Bronchial smooth muscle cell (primary cell): ENCODE measurements at places on chromosomes 6 and 20. TPM values are rescaled to one million over a fixed set of nuclear protein-coding genes. Genes with fewer than 3 reads are reported as not detected.

The OSBPL2 gene
- total RNA-seq: 24.3 and 26.3 TPM in 2 replicates

The CARMIL1 gene
- total RNA-seq: 17.7 and 20.6 TPM in 2 replicates

The GFOD1 gene
- total RNA-seq: 1.9 and 3.5 TPM in 2 replicates

The KCNQ5 gene
- total RNA-seq: 0.32 and 0.34 TPM in 2 replicates

The PNISR gene
- 59.4 and 76.8 TPM in 2 replicates for total RNA-seq

The CHRNA4 gene
- total RNA-seq: not detected in 2 replicates

The ECHDC1 gene
- total RNA-seq: 34.9 and 44.1 TPM in 2 replicates

The UNC5CL gene
- total RNA-seq: under 0.01 and 0.26 TPM in 2 replicates

The GRIK2 gene
- total RNA-seq: 0.79 TPM in 1 of 2 replicates, not detected in the other

The RAB23 gene
- 24.7 and 31.6 TPM in 2 replicates for total RNA-seq

The OR2H1 gene
- not detected in 2 replicates for total RNA-seq

The MEP1A gene
- total RNA-seq: not detected in 2 replicates

The TMEM170B gene
- total RNA-seq: 0.32 and 0.34 TPM in 2 replicates

The NKAPL gene
- 0.26 and 2.0 TPM in 2 replicates for total RNA-seq

The MPIG6B gene
- not detected in 2 replicates for total RNA-seq

The DPPA5 gene
- not detected in 2 replicates for total RNA-seq

The SMIM26 gene
- total RNA-seq: 105 and 169 TPM in 2 replicates
